ENCODE measurements at places on chromosomes 13 and 19.
A peak's percentile ranks its signal among the peaks of the same experiment; 100 is the strongest.

- DNase-seq: no peak
Observed at GRCh38 chr13:92136449-92137155, 738.2 kb downstream of the GPC5 start.

GRCh38 chr19:44648631-44649251 is 5.0 kb downstream of the PVR start:
- no peak for DNase-seq

GRCh38 chr19:47523473-47523872 is 8.6 kb upstream of the NAPA start:
- DNase-seq: no peak

DNA sequence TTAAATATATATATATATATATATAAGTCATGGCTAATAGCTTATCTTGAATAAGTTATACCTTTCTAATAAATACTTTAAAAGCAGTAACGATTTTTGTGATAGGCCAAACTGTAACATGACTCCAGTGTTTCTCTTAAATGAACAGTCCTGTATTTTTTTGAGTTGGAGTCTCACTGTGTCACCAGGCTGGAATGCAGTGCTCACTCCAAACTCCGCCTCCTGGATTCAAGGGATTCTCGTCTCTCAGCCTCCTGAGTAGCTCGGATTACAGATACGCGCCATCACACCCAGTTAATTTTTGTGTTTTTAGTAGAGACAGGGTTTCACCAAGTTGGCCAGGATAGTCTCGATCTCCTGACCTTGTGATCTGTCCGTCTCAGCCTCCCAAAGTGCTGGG is 814.2 kb upstream of the SLITRK5 start:
- DNase-seq: peak; percentile 74

GRCh38 chr19:33285441-33285927 is 16.9 kb downstream of the CEBPA start:
- no peak for DNase-seq

GRCh38 chr19:29525901-29526729 is at the start of gene VSTM2B:
VSTM2B (plus strand) TSS chr19:29525994; CDS start chr19:29526584, 590 bp downstream.
- no peak for DNase-seq

GRCh38 chr19:30692181-30692811 is 320.1 kb downstream of the ZNF536 start:
- DNase-seq: peak; percentile 50

DNA sequence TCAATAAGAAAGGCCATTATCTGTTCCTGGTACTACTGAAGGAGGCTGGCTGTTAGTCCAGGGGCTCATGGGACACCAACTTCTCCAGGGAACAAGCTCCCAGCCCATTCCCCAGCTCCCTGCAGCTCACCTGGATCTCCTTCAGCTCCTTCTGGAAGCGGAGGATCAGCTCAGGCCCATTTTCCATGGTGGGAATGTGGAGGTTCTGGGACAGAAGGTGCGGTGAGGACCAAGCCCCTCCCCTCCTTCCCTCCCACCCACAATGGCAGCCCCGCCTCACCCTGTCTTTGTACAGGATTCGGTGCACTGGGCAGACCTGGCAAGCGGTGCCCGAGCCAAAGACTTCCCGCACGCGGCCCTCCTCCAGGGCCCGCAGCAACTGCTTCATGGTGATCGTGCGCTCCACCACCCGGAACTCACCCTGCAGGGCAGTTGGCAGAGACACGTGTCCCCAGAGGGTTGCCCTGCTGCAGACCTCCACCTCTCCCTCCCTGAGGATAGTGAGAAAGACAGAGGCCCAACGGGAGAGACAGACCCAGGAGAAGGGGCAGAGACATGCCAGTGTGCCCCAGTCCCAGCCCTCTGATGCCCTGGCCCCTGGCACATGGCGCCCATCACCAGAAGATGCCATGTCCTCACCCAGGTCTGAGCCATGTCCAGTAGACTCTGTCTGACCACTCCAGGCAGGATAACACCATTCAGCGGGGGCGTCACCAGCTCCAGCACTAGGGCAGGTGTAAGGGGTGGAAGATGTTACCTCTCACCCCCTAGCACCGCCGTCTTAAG is 14.3 kb downstream of the BCAT2 start:
- DNase-seq: no peak

- no peak for DNase-seq
Observed at GRCh38 chr13:50893211-50893852, 16.3 kb upstream of the RNASEH2B start.

DNA sequence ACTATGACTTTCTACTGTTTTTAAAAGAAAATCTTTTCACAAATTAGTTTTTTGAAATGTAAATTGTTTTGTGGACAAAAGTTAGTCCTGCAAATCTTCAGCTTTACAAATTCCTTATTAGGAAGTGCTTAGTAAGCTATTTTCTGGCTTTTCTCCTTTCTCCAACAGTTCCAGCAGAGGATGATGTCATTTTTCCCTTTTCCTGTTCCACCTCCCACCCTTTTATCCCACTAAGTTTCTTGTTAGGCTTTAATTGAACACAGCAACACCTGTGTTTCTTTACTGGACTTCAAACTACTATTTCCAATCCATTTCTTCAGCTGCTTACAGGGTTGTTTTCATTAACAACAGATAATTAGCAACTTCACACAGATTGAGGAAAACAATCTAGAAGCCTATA is 389.2 kb downstream of the NDFIP2 start:
- DNase-seq: no peak

- DNase-seq: no peak
Observed at GRCh38 chr13:66940113-66940512, 290.0 kb downstream of the PCDH9 start.

GRCh38 chr19:48669903-48670668 is 2.7 kb downstream of the NTN5 start:
- DNase-seq: no peak

- no peak for DNase-seq
Observed at GRCh38 chr13:55553701-55554100, 1587.0 kb upstream of the PRR20A start.

- DNase-seq: peak; percentile 87
Observed at GRCh38 chr19:49758292-49758691, 4.8 kb downstream of the TSKS start.

DNA sequence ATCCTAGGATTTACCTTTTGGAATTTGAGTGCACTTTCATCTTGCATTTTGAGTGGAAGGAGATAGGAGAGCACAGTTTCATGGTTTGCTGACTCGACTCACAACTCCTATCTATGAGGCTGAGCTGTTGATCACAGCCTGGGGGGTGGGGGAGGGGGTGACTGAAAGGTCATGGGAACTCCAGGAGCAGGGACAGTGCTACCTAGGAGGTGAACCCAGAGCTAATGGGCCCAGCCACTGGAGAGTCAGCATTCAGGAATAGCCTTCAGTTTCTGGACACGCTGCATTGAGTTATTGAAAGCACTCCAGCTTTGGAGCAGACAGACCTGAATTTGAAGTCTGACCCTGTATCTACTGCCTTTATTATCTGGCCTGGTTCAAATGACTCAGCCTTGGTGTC is 339.9 kb downstream of the SLC7A1 start:
- DNase-seq: no peak

DNA sequence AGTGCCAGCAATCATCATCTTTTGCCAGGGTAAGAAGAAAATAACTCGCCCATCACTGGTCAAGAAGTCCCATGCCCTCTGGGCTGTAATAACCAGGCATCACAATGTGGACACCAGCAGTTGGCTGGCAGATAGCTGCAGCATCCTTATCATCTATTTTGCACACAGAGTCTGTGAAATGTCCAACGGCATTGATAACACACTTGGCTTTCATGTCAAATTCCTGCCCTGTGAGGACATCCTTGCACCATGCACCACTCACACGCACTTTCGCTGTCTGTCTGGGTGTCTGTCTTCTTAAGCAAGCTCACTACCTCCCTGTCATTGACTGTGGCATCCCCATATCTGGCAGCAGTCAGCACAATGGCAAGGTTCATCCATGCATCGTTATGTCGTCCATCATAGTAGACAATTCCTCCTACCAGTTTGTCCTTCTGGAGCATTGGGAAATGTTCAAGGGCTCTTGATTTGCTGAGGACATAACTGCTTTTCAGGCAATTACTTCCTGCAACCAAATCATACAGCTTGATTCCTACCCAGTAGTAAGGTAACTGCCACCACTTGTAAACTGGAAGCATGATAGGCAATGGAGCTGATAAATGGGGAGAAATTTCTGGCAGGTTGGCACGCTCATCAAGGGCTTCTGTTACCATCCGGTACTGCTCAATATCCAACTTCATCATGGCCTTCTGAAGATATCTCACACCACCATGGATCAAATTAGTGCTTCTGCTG is 6.8 kb upstream of the ZSCAN5A start:
- DNase-seq: no peak

GRCh38 chr19:58439576-58440554 is at the start of gene ZNF132:
ZNF132 (minus strand) TSS chr19:58440153; CDS start chr19:58439821, 332 bp downstream.
- DNase-seq: peak; percentile 98

DNA sequence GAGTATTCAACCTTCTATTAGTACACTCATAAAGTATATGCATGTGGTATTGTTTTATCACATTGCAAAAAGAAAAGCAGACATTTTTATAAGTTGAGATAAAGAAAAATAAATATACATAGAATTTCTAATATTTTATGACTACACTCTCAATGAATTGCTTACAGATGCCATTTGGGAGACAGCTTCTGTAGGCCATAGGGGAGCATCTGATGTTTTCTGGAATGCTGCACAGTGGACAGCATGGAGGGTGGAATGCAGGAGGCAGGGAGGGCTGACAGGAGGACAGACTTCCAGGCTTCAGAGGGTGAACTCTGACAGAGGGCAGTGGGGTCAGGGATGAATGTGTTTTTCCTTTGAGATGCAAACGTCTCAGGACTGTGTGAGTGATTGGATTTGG is 45.8 kb downstream of the MIPEP start:
- DNase-seq: no peak

GRCh38 chr19:34664168-34664567 is 12.8 kb downstream of the SCGB2B2 start:
- DNase-seq: no peak

GRCh38 chr13:23828866-23829265 is 60.3 kb downstream of the MIPEP start:
- peak; percentile 7 for DNase-seq

- DNase-seq: no peak
Observed at GRCh38 chr19:27870293-27870692, 1342.7 kb downstream of the UQCRFS1 start.

- DNase-seq: peak; percentile 27
Observed at GRCh38 chr13:42832341-42833096, 51.1 kb downstream of the FAM216B start.

DNA sequence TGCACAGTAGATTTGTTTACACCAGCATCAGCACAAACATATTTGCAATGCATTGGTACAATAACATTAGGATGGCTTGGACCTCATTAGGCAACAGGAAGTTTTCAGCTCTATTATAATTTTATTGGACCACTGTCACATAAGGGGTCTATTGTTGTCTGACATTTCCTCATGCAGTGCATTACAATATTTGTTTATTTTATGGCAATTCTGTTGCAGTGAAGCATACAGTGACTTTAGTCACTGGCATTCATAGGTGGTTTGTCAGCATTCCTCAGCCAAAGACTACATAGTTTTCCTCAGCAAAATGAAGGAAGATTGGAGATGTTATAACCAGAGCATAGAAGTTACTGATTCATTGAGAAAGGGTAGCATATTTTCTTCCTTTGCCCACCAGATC is 1732.9 kb downstream of the PCDH9 start:
- no peak for DNase-seq

DNA sequence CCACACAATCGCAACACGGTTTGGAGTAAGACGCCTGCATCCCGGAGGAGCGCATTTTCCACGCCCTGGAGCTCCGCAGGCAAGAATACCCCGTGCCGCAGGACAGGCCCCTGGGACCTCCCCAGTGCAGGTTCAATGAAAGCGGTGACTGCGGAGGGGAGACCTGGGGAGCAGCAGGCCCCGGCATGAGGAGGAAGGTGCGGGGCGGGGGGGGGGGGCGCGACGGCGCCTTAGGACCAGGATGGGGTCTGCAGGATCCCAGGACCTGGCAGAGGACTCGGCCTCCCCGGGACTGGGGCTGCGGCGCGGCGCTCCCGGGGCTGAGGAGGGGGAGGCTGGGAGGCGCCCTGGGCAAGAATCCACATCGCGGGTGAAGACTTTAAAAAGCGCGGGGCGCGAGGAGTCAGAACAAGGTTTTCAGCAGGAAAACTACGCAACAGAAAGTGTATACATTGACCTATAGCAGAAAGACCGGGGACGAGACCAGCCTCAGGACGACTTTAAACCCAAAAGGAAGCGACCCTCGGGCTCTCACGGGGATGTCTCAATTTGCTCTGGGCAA is 432 bp downstream of the ZNF611 start:
- no peak for DNase-seq

DNA sequence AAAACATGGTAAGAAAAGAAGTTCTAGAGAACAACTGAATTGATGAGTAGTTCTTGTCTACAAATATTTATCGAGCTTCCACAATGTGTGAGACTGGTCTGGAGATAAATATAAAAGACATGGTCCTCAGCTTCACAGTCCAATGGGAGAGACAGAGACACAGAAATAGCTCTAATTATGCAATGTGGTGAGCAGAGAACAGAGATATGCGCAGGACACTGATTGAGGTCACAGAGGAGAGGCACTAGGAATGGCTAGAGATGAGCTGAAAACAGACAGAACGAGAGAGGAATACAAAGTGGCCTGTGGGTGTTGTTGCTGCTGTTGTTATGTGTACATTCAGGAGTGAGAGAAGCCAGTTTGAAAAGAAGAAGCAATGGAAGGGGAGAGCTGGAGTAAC is 53.2 kb downstream of the GPALPP1 start:
- no peak for DNase-seq

- no peak for DNase-seq
Observed at GRCh38 chr13:36912973-36913372, 7.1 kb downstream of the SMAD9 start.

GRCh38 chr13:60396783-60397703 is at the start of gene TDRD3:
TDRD3 (plus strand) TSS chr13:60397220; CDS start chr13:60397365, 145 bp downstream.
- peak; percentile 78 for DNase-seq

- DNase-seq: no peak
Observed at GRCh38 chr19:597406-598315, 8.0 kb downstream of the HCN2 start.

GRCh38 chr13:113927661-113928581 is 46.0 kb downstream of the C13orf46 start:
- DNase-seq: peak; percentile 85

DNA sequence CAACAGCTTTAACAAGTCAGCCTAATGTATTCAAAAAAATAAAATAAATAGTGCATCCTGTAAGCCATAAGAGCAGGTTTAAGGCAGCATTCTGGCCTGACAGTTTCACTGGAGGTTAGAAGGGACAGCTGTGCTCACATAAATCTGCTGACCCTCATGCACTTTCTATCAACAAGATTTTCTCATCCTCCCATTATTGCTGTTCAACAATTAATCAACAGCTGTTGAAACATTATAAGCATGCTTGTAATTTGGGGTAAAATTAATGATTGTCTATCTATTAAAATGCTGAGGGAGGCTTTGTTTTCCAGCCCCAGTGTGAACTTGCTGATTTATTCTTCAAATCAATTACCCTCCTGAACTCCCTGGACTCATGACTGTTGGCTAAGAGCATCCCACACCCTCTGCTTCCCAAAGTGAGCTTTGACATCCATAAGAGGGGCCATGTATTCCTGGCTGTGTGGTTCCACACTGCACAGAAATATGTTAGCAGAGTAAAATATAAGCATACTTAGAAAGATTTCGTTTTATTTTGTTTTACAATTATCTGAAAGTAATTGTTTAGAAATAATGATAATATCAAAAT is 492.4 kb downstream of the EFNB2 start:
- DNase-seq: no peak

Measured in Daoy (cell line).